HT1080 (cell line): ENCODE measurements at places on chromosomes 4 and X.

- no peak for DNase-seq
Observed at GRCh38 chr4:7759216-7759615, 180.4 kb downstream of the AFAP1 start.

GRCh38 chr4:148044912-148045352 lies 313.0 kb downstream of the ARHGAP10 start:
- no peak for DNase-seq

GRCh38 chr4:83701041-83701440 lies 165.1 kb downstream of the GPAT3 start:
- no peak for DNase-seq

DNA sequence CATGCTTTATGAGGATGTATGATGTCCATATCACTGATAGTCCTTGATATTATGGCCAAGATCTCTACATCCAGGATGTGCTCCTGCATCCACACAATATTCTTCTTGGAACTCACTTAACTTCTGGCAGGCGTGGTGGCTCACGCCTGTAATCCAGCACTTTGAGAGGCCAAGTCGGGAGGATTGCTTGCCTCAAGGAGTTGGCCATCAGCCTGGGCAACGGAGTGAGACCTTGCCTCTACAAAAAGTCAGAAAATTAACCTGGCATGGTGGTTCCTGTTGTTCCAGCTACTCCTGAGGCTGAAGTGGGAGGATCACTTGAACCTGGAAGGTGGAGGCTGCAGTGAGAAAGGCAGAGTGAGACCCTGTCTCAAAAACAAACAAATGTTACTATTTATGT lies 2.3 kb upstream of the HNRNPD start:
- no peak for DNase-seq

GRCh38 chr4:183906739-183907651 lies 1.9 kb downstream of the STOX2 start:
- no peak for DNase-seq

GRCh38 chrX:8782595-8782994 lies 18.6 kb downstream of the FAM9A start:
- no peak for DNase-seq

DNA sequence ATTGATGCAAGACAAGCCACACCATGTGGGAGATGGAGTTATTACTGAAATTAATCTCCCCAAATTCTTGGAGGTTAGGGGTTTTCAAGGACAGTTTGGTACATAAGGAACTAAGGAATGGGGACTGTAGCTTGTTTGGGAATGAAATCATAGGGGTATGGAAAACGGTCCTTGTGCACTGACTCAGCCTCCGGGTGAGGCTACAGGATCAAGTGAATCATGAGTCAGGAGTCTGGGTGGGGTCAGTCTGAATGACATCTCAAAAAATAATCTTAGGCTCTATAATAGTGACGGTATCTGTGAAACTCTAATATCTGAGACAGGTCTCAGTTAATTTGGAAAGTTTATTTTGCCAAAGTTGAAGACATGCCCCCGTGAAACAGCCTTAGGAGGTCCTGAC lies 128.5 kb upstream of the CYSLTR1 start:
- DNase-seq, result peak; percentile 67

DNA sequence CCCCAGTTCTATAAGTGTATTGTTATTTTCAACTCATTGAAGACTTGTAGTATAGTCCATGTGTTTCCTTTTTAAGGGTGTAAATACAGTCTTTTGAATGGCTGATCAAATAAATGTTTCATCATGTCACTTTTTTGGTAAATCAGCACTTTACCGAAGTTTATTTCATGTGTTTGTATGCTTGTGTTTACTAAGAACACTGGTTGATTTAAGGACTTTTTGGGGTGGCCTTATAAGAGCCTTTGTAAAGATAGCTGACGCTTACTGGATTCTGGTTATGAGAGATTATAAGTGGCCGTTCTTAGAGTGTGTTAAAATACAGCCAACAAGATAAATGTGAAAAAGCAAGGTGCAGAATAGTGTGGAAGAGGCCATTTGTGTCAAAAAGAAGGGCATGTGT lies 2.6 kb downstream of the UBE2K start:
- DNase-seq, result no peak

GRCh38 chr4:177064729-177065394 lies 244.8 kb upstream of the NEIL3 start:
- DNase-seq, result no peak

GRCh38 chr4:14293582-14293981 lies 666.1 kb upstream of the BOD1L1 start:
- no peak for DNase-seq

- DNase-seq, result no peak
Observed at GRCh38 chr4:54439831-54440243, 210.7 kb downstream of the PDGFRA start.
